ENCODE measurements at places on chromosomes 5 and 9.

GRCh38 chr5:171606414-171607024, 179.1 kb upstream of the SMIM23 start:
- no peak for DNase-seq

GRCh38 chr5:40260361-40260760, 419.4 kb upstream of the PTGER4 start:
- DNase-seq, result no peak

GRCh38 chr5:17103461-17103860, 114.0 kb upstream of the BASP1 start:
- no peak for DNase-seq

DNA sequence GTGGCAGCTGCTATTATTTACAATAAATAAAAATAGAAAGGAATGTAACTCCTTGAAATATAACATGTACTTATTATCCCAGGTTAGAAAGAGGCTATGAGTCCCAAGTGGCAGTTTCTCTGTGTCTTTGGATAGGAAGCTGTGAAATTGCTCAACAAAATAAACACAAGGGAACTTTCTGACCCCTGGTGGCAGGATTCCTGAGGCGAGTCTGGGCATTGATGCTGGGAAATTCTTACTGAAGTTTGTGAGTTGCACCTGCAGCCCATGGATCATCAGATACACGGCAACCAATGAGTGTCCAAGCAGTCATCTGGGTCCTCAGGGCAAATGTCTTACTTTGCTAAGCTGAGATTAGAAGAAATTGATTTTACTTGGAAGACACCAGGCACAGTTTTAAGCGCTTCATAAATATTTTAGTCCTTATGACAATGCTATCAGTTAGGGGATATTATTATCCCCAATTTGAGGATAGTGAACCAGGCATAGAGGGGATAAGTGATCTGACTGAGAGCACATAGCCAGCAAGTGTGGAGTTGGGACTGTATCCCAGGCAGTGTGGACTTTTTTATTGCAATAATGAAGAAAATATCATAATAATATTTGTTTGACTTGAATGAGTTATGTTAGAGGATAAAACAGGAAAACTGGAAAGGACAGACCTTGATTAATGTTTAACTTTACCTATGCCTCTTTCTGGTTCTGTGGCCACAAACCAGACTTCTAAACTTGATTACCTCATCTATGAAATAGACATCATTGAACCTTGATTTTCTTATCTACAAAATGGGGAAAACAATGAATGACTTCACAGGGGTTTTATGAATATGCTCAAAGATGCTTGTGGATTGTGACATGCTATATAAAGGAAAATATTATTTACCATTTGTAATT, 265.5 kb upstream of the ADAMTSL1 start:
- DNase-seq, result peak; percentile 19

DNA sequence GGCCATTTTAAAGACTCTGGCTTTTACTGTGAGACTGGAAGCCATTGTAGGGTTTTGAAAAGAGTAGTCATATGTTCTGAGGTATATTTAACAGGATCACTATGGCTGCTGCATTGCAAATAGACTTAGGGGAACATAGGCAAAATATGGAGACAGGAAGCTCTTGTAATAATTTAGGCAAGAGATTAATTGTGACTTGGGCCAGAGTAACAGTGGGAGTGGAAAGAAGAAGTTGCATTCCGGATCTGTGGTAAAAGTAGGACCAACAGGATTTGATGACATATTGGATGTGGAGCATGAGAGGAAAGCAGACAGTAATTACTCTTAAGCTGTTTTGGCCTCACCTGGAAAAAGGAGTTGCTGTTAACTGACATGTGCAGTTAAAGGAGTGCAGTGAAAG, 85.6 kb downstream of the SMIM15 start:
- DNase-seq, result no peak

DNA sequence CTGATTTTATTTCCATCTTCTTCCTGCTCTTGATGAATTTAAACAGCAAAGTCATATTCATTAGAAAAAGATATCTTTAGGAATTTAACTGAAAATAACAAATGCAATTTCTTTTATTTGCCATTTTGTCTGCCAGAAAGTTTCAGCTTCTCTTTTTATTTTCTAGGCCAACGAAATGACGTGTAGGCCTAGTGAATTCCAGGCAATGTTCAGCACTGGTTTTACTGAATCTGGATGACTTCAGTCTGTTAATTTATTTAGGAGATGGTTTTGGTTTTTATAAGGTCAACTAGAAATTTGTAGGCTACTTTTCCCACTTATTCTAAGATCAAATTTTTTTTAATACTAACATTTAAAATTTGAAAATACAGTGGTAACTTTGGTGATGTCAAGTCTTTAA, 129.1 kb upstream of the VCAN start:
- DNase-seq, result no peak

GRCh38 chr5:115068239-115069086, 101.2 kb downstream of the TRIM36 start:
- DNase-seq, result no peak

- no peak for DNase-seq
Observed at GRCh38 chr9:109767404-109767803, 12.6 kb upstream of the PALM2AKAP2 start.

DNA sequence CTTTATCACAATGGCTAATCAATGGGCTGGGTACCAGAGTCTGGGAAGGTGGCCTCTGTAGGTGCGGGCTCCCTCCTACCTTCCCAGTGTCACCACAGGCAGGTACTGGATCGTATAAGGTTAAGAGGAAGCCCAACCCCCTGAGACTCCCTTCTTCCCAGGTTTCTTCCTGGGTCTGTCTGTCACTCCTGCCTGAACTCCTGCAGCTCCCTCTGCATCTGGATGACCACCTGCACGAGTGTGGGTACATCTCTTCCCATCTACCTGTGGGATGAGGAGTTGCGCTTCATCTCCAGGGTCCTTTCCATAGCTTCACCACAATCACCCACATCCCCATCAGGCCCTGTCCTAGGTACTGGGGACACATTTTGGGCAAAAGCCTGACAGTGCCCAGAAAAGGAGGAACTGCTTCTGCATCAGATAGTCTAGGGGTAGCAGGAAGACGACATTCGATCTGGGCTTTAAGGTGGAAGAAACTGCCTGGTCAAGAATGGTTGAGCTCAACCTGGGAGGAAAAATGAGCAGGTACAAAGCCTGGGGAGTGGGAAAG, 112.2 kb upstream of the ALDH1B1 start:
- no peak for DNase-seq

GRCh38 chr5:150626853-150627276, 13.6 kb upstream of the SYNPO start:
- no peak for DNase-seq

DNA sequence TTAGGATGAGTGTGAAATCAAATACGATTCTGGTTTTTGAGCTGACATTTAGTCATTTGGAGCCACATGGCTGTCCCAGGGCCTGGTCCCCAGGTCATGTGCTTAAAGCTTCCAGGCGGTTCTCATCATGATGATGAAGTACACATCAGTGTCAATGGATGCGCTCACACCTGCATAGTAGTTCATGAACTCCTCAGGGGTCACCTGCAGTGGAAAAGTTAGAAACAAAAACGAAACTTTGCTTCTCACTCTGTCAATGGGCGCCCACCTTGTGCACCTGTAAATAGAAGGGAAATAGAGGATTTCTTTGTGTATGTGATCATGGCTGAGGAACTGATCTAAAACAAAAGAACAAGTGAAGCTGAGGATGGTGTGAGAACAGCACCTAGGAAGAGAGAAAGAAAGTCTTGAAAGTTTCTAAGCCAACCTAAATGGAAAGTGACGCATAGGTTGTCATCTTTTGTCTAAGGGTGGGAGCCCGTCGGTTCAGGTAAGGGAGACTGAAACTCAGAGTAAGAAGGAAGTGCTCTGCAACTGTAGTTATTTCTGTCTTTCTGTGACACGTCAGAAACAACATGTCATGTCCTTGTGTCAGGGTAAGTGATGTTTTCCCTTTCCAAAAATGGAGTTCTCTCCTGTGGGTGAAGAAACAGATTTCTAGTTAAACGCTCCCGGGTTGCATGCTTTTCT, 33.8 kb downstream of the CAPSL start:
- DNase-seq, result no peak

Measured in breast epithelium (tissue), 4 donors.